ENCODE measurements at places on chromosomes 3 and 15. TPM values are rescaled to one million over a fixed set of nuclear protein-coding genes. Genes with fewer than 3 reads are reported as not detected.

DNA sequence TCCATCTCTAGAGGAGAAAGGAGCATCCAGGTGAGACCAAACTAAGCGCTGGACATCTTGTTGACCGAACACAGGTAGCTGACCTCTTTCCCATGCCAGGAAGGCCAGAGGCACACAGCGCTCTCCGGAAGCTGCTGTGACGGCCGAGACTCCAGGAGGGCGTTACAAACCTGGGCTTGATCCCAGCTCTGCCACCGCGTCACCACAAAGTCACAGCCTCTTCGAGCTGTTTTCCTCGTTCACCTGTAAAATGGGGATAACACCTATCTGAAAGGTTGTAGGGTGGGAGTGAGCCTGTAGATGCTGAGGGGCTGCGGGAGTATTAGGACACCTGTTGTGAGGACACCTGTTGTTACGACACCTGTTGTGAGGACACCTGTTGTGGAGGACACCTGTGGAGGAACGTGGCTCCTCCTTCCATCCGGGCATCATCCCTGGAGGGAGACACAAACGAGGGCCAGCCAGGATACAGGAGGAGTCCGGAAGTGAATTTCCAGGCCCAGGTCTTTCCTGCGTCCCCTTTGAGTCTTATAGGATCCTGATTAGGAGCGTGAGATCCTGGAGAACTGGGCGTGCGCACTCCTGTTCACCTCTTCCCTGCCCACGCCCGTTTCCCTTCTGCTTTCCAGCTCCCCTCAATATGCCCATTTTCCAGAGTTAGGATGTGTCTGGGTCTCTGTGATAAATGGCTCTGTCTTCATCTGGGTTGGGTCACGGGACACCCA is 2.3 kb upstream of the MUC4 start:
- no peak for DNase-seq

The IL17RD gene
- total RNA-seq = 0.04 TPM

The HCLS1 gene
- 197 TPM for total RNA-seq

DNA sequence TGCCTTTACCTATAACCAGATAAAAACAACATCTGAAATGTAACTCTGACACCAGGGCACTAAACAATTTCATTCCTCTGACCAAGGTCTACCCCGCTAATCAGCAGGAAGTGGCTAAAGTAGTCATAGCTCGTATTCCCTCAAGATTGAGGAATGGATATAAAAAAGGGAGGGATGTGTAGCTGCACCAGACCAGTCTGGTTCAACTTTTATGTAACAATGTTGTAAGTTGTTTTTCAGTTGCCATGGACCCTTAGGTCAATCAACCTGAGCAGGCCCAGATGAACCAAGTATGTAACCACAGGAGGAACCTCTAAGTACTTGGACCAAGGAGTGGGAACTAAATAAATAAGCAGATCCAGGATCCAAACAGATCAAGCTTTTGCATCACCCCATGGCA is 28.4 kb upstream of the IFT57 start:
- no peak for DNase-seq

DNA sequence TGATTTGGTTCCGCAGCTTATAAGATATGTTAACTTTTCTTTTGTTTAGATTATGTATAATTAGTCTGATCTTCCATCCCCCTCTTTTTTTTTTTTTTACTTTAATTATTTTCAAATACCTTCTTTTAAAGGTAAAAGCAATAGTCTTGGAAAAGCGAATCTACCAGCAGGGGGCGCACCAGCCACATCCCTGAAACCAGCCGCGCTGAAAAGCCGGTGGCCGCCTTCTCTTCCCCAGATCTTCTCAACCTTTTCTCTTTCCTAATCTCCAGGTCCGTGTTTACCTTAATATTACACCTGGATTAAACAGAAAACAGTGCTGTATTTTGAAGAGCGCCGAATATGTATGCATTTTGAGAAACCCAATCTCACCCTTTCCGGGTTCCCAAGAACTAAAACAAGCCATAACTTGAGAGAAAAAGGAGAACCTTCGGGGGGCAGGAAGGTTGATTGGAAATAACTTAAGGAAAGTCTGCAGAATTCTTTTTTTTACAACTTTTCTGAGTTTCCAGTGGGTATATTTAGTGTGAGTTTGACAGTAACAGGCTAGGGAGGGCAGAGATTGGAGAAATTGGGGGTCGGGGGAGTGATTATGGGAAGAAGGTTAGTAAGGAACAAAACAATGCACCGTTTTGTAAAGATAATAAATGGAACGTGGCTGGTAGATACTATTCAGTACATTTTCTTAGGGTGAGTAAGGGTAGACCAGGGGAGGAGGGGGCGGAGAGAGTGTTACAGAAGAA is 2.0 kb upstream of the SOX2 start:
- DNase-seq = no peak

GRCh38 chr15:82128401-82129148 is 82.8 kb upstream of the MEX3B start:
- DNase-seq = no peak

The DAPK2 gene
- total RNA-seq = 4.4 TPM

- no peak for DNase-seq
These were observed 609 bp downstream of the GOLGA8A start for GRCh38 chr15:34436956-34437442.

GRCh38 chr3:134606033-134607025 is 44.5 kb downstream of the KY start:
- DNase-seq = no peak

DNA sequence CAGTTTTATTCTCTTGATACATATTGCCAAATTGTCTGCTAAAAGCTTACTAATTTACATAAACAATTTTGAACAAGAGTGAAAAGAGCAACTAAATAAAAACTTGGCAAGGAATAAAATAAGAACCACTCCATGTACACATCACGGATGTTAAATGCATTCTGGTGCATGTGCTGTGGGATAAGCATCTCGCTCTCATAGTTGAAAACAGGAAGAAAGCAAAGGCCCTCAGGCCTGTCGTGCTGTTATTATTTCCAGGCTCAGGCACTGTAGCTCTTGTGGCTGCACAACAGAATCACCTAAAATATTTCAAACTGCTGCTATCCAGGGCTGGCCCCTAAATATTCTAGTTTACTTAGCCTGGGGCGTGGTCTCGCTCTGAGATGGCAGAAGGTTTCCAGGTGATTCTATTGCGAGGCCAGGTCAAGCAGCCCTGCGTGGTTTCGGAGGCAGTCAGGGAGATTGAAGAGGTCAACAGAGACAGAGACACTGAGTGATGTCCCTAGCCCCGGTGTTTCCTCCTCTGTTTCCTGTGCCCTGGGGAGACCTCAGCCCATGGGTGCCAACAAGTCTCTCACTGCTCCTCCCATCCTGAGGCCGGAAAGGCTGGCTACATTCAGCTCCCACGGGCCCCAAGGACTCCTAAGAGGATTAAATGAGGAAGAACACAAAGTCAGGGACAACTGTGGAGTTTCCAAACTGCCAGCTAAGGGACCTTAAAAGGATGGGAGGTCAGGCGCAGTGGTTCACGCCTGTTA is 18.2 kb upstream of the PDIA5 start:
- DNase-seq = no peak

The SAMMSON gene
- total RNA-seq = not detected

The LAMB2 gene
- 0.58 TPM for total RNA-seq

The RFTN1 gene
- total RNA-seq = 126 TPM

- DNase-seq = no peak
These were observed 4.6 kb downstream of the LSG1 start for GRCh38 chr3:194667363-194667762.

GRCh38 chr3:33808559-33808958 is 10.1 kb downstream of the PDCD6IP start:
- no peak for DNase-seq

DNA sequence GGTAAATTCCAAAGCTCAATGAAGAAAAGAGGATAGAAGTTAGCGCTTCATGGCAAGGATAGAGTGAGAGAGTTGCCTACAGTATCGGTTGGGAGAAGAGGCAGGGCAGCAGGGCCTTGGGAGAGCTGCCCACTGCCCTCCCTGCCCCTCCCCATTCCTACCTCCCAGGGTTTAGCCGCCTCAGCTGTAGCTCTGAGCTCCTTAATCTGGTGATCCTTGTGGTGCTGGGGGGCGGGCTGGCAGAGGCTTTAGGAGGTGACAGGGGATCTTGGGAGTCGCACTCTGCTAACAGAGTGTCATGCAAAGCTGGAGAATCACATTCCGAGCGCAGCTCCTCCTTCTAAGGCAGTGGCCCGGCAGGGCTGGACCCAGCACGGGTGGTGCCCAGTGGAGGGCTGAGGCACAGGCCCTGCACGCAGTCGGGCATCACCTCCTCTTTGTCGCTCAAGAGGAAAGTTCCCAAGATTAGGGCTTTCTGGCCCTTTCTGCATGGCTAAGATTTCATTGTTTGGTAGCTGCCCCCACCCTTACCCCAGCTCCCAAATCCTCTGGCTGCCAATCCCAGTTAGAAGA is 57.1 kb upstream of the POLG start:
- no peak for DNase-seq

The CFAP161 gene
- total RNA-seq = not detected

The BOC gene
- not detected for total RNA-seq

DNA sequence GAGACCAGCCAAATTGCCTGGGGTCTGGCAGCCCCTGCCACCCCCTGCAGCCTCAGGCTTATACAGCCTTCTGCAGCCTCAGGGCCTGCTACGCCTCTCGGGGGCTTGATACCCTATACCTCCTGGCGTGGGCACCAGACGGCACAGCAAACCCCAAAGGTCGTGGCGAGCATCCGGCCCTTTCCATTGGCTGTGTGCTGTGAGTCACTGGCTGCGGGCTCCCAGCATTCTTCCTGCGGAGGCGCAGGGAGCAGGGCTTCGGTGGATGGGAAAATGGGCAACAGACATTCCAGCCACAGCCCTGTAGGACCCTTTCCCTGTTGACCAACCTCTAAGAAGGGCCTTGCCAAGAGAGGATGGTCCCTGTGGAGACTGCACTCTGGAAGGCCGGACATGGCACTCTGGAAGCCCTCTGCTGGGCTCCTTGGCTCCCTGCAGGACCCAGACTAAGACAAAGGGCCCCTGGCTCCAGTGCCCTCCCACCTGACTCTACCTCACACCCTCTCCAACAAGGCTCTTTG is 59.6 kb downstream of the ITGA11 start:
- DNase-seq = no peak

GRCh38 chr3:114746502-114746901 is 400.6 kb downstream of the ZBTB20 start:
- no peak for DNase-seq

The ZBED2 gene
- total RNA-seq = 547 TPM

The ECE2 gene
- total RNA-seq = not detected

The SEC61A1 gene
- 208 TPM for total RNA-seq

- DNase-seq = no peak
These were observed 336.1 kb downstream of the FOXP1 start for GRCh38 chr3:71247221-71247957.

DNA sequence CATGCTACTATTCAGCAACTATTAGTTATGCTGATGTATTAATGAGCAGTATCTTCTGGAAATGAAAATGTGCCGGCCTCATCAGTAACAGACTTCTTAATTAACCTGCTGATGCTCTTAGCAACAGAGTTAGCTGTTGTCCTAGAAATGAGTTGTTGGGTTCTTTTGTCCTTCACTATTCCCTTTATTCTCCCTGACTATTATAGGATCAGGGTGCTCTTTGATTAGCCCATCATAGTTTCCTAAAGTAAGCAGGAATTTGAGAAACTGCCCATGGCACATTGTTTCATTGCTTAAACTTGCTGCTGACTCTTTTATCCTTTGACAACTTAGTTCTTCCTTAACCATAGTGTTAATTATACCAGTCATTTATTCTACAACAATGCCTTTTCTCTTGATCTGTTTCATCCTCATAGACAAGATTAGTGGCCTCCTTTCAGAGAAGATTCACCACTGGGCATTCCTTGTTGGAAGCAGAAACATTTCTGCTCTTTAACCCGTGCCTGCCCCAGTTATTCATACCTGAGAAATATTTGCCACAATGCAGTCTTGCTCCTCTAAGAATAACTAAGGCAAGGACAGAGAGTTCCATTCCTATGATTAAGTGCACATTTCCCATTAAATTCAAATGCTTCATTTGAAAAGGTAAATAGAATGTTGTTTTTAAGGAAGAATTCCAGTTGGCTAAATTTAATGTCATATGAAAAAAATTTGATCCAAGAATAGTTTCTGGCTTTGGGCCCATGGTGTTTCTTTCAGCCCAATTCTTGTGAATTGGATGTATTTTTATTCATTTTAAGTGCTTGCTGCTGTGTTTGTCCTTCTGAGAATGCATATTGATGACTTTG is 573.3 kb upstream of the TBL1XR1 start:
- no peak for DNase-seq

DNA sequence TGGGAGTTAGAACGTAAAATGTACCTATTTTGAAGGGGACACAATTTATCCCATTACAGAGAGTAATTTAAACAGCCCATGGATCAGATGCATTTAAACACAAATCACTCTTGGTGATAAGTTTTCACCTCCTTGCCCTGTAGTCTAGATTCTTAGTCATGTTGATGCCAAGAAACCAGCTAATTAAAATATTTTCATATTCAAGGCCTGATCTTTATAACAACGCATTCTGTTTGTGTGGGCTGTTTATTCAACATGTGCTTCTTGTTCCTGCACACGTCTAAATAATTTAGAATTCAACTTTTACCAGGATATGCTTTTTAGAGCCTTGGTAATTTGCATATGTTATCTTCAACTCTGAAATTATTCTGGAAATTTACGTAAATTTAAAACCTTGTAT is 25.8 kb downstream of the SNX1 start:
- DNase-seq = no peak

DNA sequence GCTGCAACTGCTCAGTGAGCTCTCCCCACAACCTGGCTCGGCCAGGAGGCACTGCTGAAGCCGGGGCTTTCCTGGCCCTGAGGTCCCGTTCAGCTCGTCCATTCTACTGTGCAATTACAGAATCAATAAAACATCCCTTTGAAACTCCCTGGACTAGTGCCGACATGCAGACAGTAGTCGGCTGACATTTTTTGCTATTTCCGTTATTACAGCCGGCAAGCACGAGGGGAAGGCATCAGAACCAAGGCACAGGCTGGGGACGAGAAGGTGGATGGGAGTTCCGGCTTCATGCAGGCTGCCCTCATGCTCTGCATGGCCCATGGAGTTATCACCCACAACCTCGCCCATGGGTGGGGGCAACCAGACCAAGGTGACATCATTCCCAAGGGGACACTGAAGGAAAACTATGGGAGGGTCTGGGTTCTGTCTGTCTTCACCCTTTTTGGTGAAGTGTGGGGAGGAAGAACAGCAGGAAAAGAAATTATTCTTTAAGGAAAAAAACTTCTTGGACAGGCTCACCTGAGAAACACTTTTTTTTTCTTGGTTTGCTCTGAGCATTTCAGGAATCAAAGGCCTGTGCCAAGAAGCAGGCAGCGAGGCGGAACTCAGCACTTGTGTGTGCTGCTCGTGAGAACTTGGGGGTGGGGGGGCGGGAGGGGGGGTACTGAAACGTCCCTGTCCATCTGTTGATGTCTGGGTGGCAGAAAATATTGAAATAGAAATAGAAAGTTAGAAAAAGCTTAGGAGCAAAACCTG is 154.5 kb downstream of the FOXP1 start:
- DNase-seq = no peak

DNA sequence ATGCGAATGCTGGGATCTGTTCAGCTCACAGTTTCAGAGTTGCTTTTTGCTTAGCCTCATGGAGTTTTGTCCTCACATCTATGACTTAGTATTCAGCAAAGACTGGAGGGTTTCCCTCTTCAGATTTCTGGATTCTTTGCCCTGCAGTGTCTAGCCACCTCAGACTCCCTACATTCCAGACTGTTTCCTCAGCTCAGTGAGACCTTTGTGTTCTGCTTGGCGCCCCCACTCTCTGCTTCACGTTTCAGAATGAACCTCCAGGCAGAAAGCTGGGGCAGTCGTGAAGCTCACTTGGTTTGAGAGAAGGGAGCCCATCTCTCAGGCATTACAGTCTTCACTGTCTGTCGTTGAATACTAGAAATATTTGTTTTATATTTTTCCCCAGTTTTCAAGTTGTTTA is 118.1 kb downstream of the CACNA1D start:
- DNase-seq = no peak

- DNase-seq = no peak
These were observed 23.9 kb upstream of the BCL2L10 start for GRCh38 chr15:52136442-52136980.

Data from CD8-positive, alpha-beta memory T cell (primary cell).